Cortex of kidney (tissue), 1 donor: ENCODE measurements at places on chromosomes 11 and 22.

DNA sequence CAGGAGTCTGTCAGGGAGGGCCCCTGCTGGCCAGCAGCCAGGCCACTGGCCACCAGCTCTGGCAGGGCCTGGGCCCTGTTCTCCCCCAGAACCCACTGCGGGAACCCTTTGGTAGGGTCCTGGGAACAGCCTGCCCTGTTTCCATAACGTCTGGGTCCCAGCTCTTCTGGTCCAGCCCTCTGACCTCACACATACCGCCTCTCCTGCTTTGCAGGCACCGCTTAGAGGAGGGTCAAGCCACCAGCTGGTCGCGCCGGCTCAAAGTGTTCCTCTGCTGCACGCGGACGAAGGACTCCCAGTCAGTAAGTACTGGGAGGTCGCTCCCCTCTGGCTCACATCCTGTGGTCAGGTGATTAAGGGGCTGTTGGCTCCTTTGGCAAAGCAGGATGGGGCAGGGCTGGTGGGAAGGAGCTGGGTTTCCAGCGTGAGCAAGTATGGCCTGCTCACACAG, 26.6 kb upstream of the MYRF start:
- DNase-seq: no peak

DNA sequence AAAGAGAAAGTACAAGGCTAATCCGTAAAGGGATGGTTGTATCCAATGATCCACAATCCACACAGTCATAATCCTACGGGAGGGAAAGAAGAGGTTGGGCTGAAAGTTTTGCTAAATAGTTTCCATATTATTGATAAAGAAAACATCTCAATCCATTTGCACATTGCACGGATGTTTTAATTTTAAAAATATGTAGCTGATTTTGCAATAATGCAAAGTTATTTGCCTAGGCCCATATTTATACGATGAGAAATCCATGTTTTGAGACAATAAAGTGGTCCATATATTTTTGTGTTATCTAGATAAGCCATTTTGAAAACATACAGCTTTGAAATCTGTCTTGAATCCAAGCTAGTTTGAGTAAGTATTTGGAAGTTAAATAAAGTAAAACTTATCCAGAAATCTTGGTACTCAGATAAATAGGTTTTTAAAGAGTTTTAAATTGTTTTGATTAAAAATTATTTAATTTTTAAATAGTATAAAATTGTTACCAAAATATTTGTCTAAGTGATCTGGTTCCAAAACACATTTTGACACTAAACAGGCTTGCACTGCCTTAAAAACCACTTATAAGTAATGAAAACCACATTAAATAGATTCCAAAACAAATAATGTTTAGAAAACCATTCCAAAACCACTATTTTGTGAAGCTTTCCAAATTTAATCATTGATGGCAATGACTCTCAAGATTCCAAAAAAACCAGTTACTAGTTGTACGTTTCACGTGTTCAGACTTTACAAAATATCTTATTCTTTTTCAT, 38.2 kb upstream of the PAMR1 start:
- no peak for DNase-seq

GRCh38 chr22:28989035-28989464, 72.6 kb downstream of the C22orf31 start:
- no peak for DNase-seq

- no peak for DNase-seq
These were observed 43.9 kb downstream of the NFAM1 start for GRCh38 chr22:42388130-42388797.

- DNase-seq: no peak
These were observed 96.1 kb downstream of the GRAMD1B start for GRCh38 chr11:123526027-123526805.

DNA sequence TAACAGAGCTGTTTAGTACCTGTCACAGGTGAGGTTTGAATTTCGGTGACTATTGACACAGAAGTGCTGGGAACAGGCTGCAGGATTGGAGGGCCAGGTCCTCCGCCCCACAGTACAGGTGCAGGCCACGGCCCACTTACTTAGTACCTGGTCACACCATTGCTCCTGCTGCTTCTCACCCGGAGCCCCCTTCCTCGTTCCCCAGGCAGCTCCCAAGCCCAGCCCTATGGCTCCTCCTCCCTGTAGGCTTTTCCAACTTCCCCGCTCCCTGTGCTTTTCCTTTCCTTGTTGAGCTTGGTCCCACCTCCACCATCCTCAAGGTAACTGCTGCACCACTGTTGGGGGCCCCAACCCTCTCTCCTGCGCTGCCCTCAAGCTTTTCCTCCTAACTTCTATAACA, 27.9 kb upstream of the ANO1 start:
- no peak for DNase-seq

DNA sequence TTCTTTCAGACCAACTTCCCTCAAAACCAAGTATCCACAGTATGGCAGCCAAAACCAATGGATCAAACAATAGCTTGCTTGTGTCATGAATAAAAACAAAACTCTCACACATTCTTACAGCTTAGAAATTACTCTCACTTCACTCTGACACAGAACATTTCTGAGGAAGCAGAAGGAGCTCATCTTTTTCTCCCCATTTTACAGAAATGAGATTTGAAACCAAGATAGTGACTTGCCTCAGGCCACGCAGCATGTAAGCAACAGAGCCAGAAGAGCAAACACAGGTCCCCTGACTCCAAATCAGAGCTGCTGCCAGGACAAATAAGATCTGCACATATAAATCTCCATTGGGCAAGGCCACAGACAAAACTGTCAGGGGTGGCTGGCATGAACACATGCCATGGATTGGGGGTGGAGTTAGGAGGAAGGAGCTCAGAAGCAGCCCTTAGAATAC, 64.8 kb downstream of the RAB30 start:
- no peak for DNase-seq

GRCh38 chr22:38981005-38981991, 849 bp upstream of the APOBEC3B start:
- DNase-seq: no peak

DNA sequence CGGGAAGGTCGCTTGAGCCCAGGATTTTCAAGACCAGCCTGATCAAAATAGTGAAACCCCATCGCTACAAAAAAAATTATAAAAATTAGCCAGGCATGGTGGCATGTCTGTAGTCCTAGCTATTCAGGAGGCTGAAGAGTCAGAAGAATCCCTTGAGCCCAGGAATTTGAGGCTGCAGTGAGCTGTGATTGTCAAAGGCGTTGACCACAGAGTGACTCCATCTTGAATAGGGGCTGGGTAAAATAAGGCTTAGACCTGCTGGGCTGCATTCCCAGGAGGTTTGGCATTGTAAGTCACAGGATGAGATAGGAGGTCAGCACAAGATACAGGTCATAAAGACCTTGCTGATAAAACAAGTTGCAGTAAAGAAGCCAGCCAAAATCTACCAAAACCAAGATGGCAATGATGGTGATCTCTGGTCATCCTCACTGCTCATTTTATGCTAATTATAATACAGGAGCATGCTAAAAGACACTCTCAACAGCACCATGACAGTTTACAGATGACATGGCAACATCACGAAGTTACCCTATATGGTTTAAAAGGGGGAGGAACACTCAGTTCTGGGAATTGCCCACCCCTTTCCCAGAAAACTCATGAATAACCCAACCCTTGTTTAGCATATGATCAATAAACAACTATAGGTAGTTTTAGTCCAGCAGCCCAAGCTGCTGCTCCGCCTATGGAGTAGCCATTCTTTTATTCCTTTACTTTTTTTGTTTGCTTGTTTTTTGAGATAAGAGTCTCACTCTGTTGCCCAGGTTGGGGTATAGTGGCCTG, 2.8 kb upstream of the RDX start:
- no peak for DNase-seq

- DNase-seq: no peak
These were observed 15.3 kb downstream of the MACROD1 start for GRCh38 chr11:64150481-64151239.

DNA sequence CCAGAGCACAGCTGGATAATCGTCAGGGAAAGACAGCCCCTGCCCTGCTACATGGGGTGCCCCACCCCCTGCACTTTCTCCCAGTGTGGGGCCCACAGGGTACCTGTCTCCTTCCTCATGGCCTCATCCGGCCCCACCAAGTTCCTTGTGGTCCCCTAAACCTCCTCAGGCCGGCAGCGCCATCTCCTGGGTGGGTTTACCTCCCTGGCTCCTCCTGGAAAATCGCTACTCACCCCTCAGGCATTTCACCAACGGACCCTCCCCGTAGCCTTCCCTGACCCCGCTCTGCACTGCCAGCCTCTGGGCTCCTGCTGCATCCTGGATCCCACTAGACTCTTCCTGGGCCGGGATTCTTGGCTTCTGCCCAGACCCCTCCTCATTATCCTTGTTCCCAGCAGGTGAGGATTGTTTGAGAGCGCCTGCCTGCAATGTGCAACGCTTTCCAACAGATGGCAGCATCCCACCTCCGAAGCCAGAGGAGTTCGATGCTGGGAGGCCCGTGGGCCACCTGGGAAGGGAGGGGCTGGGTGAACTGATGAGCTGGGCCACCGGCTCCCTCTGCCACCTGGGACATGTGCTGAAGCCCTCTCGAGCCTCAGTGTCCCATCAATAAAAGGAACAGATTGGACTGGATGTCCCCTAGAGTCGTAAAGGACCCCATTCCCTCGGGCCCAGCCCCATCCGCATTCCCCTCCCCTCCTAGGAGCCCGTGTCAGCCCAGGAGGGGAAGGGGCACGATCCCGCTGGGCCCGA, 44.2 kb upstream of the TTLL12 start:
- DNase-seq: no peak

GRCh38 chr22:36544107-36544620, 15.2 kb upstream of the EIF3D start:
- DNase-seq: no peak

DNA sequence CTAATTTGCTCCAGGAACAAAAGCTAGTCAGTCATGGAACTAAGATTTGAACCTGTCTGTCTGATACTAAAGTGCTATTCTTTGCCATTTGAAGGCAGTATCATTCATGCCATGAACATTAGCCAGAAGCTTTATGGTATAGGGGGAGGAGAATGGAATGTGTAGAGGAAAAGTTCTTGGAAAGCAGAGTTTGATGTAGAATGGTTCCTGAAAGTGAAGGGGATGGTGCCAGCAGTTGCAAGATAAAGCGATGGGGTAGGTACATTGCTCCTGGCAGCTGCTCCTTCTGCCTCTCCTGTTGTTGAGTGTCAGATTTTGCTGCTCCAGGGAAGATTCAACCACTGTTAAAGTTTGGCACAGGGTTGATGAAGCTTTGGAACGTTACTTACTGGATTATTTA, 53.4 kb downstream of the ARHGAP42 start:
- no peak for DNase-seq

GRCh38 chr11:10648871-10649270, 44.7 kb downstream of the IRAG1 start:
- no peak for DNase-seq

DNA sequence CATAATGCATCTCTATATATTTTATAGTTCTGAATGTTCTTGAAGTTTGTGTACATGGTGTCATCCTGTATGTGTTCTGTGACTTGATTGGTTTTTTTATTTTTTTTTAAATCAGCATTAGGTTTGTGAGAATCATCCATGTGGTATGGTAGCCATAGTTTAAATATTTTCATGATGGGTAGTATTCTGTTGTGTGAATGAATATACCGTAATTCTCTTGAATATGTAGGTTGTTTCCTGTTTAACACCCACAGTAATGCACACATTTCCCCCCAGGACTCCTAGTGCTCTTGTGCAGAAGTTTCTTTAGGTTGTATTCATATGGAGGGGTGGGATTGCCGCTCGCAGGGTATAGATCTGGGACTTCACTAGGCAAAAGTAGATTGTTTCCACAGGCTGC, 2.0 kb downstream of the PACS1 start:
- no peak for DNase-seq

DNA sequence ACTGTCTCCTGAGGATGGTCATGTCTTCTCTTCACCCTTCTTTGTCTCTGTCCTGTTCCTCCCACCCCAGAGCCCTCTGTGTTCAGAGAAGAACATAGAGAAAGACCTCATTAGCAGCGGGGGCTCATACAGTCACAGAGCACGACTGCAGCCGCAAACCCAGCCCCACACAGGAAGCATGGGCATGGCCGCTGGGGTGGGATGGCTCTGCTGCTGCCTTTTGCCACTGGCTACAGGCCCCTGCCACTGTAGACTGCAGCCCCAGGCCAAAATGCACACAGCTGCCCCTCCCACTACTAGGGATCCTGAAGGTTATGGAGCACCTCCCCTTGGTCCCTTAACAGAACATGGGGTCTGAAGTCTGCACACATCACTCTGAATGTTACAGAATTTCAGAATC, 34.9 kb upstream of the KLHL35 start:
- no peak for DNase-seq

DNA sequence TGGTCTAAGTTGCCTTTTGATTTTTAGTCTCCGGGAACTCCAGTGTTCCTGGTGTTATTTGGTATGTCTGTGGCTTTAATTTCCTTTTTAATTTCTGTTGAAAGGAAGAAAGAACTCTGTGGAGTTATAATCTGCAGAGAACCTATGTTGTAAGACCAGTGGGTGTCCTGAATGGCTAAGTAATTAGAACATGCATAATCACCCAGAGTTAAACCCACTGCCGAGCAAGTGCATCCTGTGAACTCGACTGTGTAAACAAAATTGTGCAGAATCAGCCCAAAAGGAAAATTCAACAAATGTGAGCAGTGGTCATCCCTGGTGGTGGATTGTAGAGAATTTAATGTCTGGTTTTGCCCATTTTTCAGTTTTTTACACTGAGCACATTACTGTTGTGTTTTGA, 162.5 kb downstream of the COMMD9 start:
- no peak for DNase-seq

DNA sequence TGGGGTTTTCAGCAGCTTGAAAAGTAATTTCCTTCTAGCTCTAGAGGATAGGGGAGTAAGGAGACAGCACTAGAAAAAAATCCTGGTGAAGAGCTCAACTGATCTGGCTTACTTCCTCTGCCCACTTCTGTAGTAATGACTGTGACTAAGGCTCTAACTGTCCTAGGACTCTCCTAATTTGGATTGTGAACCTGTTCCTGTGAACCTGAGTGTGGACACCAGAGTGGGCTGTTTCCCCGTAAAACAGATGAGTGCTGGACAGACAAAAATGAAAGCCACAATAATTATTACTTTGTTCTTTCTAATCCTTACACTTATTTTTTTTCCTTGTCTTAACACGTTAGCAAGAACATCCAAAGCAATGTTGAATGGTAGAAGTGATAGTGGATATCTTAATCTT, 154.1 kb downstream of the AASDHPPT start:
- DNase-seq: no peak

- no peak for DNase-seq
These were observed 16.5 kb upstream of the PRR5 start for GRCh38 chr22:44685384-44686056.

- DNase-seq: no peak
These were observed 298.4 kb upstream of the LUZP2 start for GRCh38 chr11:24198481-24198880.

DNA sequence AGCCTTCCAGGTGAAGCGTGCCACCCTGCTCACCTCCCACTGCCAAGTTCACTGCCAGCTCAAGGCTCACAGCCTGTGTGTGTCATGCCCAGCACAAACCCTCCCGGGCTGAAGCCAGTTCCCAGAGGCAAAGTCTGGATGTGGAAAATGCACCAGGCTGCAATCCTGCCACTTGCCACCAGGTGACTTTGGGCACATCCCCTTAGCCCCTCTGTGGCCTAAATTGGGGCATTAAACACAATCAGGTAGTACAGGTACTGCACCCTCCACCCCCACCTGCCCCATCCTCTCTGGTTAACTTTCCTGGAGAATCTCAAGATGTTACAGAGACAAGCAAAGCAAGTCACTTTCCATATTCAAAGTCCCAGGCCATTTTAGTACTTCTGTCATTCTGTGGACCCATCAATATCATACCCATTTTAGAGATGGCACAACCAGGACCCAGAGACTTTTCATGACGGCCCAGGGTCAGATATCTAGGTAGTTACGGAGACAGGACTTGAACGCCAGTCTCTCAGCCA, 1.8 kb upstream of the RASD2 start:
- no peak for DNase-seq
